GM23338 (cell line): ENCODE measurements at places on chromosomes 3 and 15. TPM values are rescaled to one million over a fixed set of nuclear protein-coding genes. Genes with fewer than 3 reads are reported as not detected.

GRCh38 chr15:100932676-100933348, 13.7 kb downstream of the LRRK1 start:
- peak; percentile 11 for DNase-seq

DNA sequence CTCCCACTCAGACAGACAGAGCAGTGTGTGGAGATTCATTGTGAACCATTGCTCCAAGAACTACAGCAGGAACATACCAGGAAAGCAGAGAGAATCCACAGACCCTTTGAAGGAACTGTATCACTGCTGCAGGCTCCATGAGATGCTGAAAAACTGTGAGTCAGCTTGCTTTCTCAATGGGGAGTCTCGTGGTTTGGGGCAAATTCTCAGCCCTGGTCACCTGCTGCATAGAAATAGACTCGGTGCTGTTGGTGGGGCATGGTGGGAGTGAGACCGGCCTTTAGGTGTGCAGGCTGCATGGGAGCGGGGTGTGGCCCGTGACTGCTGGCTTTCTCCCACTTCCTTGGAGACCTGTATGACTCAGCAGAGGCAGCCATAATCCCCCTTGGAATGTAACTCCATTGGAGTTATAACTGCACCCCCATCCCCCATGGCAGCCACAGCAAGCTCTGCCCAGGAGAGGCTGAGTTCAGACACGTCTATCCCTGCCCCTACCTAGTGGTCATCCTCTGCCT, 35.6 kb downstream of the ALCAM start:
- DNase-seq, result no peak

- DNase-seq, result no peak
Observed at GRCh38 chr3:123590685-123591450, 6.0 kb upstream of the HACD2 start.

- DNase-seq, result no peak
Observed at GRCh38 chr3:141353652-141354495, 14.4 kb upstream of the ZBTB38 start.

DNA sequence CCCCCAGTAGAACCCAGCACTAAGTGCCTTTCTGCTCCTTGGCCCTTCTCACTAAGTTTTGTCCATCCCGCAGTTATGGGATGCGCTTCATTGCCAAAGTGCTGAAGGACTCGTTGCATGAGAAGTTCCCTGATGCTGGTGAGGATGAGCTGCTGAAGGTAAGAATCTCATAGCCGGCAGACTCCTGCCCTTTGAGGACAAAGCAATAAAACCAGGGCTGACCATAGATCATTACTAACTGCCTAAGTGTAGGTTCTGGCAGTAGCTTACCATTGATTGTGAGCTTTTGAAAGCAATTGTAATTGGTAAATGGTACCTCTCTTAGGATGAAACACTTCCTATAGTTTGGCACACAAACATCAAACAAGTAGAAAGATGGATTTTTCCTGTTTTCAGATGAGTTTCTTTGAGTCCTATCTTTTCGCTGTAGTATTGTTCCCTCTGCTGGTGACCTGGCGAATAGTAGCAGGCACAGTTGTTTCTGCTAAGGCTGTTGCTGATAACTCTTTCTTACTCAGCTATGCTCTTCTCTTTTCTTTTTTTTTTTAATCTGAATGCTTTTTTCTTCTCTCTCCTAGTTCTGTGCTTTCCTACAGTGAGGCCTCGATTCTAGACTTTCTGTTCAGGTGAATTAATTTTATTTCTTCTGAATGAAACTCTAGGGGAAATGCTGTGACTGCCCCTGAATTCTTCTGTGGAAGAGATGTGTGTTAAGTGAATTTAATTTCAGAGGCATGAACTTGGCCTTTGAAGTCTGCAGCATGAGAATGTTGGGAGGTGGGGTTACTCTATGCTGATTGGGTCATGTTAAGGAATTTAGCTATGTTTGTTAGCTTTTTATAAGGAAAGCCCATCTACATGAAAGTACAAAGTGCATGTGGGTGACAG, 47.4 kb upstream of the CRTC3 start:
- DNase-seq, result peak; percentile 67

- no peak for DNase-seq
Observed at GRCh38 chr15:39130556-39131379, 450.1 kb upstream of the THBS1 start.

GRCh38 chr3:98964784-98965183, 63.3 kb upstream of the DCBLD2 start:
- DNase-seq, result no peak

- peak; percentile 73 for DNase-seq
Observed at GRCh38 chr3:193347521-193348501, 30.7 kb downstream of the ATP13A5 start.

GRCh38 chr3:157107037-157107436, 52.9 kb downstream of the CCNL1 start:
- DNase-seq, result no peak

DNA sequence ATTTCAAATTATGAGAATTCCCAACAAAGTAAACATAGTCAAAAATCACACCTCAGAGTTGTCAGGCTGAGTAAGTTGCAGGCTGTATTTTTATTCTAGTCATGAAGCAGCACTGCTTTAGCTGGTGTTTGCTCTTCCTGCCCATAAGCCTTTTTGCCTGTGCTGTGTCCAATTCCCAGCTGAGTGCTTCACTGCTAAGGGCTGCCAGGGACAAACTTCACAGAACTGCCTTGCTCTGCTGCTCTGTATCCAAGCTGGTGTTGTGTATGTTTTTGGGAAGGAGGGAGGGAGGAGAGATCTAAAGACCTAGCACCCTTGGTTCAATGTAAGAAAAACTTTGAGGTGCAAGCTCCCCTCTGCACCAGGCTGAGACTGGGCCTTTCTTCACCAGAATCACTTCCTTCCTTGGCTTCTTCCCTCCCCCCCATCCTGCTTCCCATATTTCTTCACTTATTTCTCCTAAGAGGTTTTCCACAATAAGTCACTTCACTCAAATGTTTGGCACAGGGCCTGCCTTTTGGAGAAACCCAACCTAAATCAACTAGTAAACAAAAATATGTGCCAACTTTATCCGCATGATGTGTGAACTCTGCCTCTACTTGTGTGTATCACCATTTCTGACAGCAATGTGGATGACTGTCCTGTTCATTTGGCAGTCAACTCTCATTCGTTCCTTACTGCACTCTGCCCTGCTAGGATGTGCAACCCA, 156.1 kb downstream of the TBL1XR1 start:
- DNase-seq, result no peak

GRCh38 chr15:38720893-38721567, 156.4 kb upstream of the RASGRP1 start:
- DNase-seq, result no peak

GRCh38 chr15:75842722-75843677, at the start of gene UBE2Q2:
UBE2Q2 (plus strand) TSS chr15:75843447; CDS start chr15:75843667, 220 bp downstream.
- peak; percentile 90 for DNase-seq

GRCh38 chr3:141440942-141441341, 45.9 kb upstream of the RASA2 start:
- no peak for DNase-seq

- DNase-seq, result peak; percentile 43
Observed at GRCh38 chr3:178434206-178434805, 101.9 kb upstream of the KCNMB2 start.

- peak; percentile 48 for DNase-seq
Observed at GRCh38 chr3:41629072-41629471, 332.8 kb downstream of the ULK4 start.

GRCh38 chr3:172051310-172051956, 12.1 kb downstream of the FNDC3B start:
- no peak for DNase-seq

DNA sequence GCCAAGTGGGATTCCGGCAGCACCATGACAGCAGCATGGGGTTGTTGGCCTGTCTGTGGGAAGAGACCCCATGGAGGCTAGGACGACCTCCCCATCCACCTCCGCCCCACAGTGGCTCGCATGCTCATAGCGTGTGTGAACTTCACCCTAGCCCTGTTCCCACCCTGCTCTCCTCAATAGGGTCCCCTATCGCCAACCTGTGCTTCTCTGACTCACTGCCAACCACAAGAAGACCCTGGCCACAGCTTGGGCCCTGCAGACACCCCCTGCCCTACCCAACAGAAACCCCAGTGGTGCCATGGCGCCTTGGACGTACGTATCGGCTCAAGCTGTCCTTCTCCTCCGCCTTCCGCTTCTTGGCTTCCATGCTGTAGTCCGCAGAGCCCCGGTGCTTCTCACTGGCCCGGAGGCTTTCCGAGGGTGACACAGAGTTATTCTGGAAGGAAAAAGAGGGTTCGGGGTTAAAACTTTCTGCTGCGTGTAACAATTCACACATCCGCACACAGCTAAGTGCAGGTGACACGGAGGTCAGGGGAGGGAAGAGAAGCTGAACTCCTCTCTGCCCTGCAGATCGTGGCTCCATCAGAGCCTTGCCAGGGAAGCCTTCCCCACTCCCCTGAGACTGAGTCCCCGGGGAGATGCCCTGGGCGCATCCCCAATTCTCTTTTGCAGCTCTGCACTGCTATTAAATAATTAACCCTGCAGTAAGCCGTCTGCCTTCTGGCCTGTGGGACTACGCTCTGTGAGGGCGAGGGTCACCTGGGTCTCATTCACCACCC, 37.3 kb downstream of the TLE3 start:
- no peak for DNase-seq

GRCh38 chr3:131933665-131934064, 101.1 kb downstream of the CPNE4 start:
- no peak for DNase-seq

DNA sequence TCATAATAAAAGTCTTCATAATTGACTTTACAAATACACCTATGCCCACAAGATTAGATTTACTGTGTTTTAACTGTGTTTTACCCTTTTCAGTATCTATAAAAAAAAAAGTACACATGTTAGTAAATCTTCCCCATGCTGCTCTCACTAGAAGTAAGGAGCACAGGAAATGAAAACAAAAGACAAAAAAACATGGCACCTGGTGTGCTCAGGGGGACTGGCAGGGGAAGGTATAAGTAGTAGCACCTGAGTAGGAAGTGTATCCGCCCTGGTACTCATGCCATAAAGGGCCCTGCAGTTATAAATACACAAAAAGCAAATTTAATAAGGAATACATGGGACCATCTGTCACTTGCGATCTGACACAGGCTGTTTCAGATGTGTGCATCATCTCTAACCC, 8.9 kb upstream of the ALDH1A2 start:
- peak; percentile 28 for DNase-seq

DHX36 gene
- 102 and 103 TPM in 2 replicates for total RNA-seq

CCR1 gene
- total RNA-seq, result not detected in 2 replicates

SCAANT1 gene
- not detected in 2 replicates for total RNA-seq

LRRC49 gene
- 13.3 and 14.6 TPM in 2 replicates for total RNA-seq

CPNE4 gene
- 4.1 and 6.5 TPM in 2 replicates for total RNA-seq

CSPG4 gene
- total RNA-seq, result 3.6 and 4.0 TPM in 2 replicates

SLC38A3 gene
- 0.28 and 3.0 TPM in 2 replicates for total RNA-seq

WDR72 gene
- 1.9 and 2.1 TPM in 2 replicates for total RNA-seq

CD200 gene
- total RNA-seq, result 49.3 and 51.9 TPM in 2 replicates

WDR76 gene
- total RNA-seq, result 14.6 and 17.8 TPM in 2 replicates

SOX14 gene
- total RNA-seq, result 0.23 TPM in 1 of 2 replicates, not detected in the other

DNAH1 gene
- 0.35 and 1.8 TPM in 2 replicates for total RNA-seq
